ENCODE measurements at places on chromosomes 3 and 15.
A peak's percentile ranks its signal among the peaks of the same experiment; 100 is the strongest.

- no peak for DNase-seq
These were observed 124.8 kb downstream of the ATP10A start for GRCh38 chr15:25738171-25738965.

GRCh38 chr3:111246967-111247760 lies 175.5 kb downstream of the NECTIN3 start:
- DNase-seq: no peak

- no peak for DNase-seq
These were observed 14.6 kb upstream of the MME start for GRCh38 chr3:155065537-155065936.

DNA sequence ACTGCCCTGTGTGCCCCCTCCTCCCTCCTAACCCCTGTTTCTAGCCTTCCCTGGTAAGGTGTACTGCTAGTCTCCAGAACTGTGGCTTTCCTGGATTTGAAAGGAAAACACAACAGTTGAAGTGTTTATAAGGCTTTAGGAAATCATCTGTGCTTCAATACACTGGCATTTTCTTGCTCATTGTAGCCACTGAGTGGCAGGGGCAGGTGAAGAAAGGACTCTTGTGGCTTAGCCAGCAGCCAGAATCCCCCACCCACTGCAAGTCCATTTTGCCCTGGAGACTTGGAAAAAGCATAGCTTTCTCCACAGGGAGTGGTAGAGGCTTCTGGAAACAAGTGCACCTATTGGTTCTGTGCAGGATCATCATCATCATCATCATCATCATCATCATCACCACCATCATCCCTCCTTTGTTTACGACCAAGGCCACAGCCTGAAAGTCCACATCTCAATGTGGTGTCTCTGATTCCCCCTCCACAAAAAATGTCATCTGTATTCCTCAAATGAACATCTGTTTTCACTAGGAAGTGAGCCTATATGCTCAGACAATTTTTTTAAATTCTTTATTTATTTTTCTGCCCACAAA lies 33.4 kb downstream of the AQP9 start:
- DNase-seq: no peak

- DNase-seq: no peak
These were observed 33.9 kb upstream of the HHATL start for GRCh38 chr3:42736531-42736930.

DNA sequence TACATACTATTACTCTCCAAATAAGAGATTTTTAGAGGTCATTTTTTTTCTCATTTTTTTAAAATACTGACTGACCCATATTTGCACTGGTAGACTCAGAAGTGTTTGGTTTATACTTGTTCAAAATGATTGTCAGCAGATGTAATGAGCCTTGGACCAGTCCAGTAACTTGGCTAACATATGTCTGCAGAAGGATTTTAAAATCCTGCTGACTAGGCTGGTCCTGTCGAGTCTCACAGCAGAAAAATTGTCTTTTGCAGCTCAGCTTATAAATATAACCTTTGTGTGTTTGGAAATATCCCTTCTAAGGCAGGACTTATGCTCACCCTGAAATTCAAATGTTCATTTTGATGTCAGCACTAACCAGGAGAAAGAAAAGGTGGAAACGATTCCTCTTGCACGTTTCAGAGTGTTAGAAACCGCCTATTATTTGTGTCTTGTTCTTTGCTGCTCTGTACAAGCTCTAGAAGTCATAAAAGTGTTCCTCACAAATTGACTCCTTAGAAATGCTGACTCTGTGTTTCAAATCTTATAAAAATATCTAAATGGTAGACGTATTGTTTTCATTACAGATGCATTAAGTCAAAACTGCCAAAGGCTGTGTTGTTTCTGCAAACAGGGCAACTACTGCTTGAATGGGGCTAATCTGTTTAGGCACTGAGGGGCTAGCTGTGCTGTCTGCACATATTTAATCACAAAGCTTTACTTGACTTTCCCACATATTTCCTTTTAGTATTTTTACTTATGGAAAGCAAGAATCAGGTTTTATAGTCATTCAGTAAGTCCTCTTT lies 95.3 kb downstream of the CHL1 start:
- no peak for DNase-seq

DNA sequence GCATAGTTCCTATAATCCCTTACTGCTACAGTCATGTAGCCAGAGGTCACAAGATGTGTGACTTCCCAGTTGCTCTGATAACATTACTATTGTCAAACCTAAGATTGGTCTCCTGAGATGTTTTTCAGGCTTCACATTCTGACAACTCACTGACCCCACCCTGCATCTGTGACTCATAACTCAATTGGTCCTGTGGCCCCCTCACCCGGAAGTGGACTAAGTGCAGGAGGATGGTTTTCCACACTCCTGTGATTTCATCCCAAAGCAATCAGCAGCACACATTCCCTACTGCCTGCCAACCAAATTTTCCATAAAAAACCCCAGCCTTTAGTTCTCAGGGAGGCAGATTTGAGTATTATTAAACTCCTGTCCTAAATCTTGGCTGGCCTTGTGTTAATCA lies 564.9 kb upstream of the ZNF385D start:
- DNase-seq: no peak

- no peak for DNase-seq
These were observed 176.7 kb downstream of the SMAD6 start for GRCh38 chr15:66878761-66879160.

DNA sequence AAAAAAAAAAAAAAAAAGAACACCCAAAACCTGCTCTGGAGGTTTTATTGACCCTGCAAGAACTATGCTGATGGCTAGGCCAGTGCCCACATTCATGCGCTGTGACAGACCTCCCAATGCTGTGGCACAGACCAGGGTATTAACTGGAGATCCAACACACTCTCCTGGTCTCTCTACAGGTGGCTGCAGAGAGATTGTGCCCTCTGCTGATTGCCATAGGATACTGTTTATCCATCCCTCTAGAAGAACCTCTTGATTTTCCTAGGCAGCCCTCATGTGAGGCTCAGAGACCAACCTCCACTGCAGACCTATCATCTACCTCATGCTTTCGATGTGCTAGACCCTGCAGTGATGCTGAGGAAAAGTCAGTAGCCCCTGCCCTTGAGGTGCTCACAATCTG lies 125.5 kb upstream of the TRIM42 start:
- no peak for DNase-seq

GRCh38 chr3:75906555-75907112 lies 121.3 kb upstream of the ZNF717 start:
- DNase-seq: no peak

- no peak for DNase-seq
These were observed 713.2 kb downstream of the NLGN1 start for GRCh38 chr3:174110761-174111160.

DNA sequence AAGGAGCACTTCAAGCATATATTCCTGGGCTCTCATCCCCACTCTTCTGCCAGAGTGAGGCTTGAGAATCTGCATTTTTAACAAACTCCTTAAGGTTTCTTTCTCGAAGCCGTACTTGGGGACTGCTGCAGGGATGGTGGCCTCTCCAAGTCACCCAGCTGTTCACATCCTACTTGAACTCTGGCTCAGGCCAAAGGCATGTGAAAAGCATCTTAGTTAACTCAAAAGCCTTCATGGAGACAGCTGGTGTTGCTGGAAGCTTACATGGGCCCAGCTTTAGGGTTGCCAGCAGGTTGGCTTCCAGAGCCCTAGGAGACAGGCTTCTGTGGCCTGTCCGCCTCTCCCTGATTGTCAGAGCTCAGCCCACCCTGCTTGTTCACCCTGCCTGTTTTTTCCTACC lies 139.2 kb downstream of the THSD4 start:
- no peak for DNase-seq

GRCh38 chr15:80878867-80879250 lies 99.7 kb downstream of the CEMIP start:
- DNase-seq: no peak

- DNase-seq: no peak
These were observed 40.0 kb upstream of the SAMMSON start for GRCh38 chr3:69959581-69959980.

DNA sequence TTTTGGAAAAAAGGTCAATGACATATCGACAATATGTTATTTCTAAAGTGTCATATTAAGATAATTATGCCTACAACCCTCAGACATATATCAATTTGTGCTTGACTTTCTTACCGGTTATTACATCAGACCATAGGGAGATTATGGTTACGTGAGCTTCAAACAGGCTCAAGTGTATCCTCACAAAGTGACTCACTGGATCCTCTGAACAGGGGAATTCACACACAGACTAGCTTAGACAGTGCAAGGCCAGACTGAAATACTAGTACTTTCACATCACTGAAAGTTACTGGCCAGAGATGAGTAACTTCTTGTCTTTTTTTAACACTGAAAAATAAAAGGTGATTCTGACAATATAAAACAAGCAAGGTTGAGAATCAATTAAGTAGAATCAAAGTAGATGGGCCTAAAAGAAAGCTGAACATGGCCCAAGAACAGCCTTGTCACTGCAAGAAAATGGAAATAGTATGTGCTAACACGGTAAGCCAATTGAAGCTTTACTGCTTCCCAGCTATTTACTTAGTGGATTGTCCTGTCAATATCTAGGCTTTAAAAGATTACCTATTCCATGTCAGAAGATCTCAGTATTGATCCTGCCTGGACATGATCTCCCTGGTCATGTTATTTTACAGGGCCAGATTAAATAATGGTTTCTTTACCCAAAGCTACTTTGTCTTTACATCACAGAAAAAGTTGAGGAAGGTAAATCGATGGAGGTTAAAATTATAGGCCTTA lies 848.6 kb downstream of the ROBO1 start:
- no peak for DNase-seq

- DNase-seq: no peak
These were observed 4.2 kb downstream of the RPL15 start for GRCh38 chr3:23921052-23921511.

DNA sequence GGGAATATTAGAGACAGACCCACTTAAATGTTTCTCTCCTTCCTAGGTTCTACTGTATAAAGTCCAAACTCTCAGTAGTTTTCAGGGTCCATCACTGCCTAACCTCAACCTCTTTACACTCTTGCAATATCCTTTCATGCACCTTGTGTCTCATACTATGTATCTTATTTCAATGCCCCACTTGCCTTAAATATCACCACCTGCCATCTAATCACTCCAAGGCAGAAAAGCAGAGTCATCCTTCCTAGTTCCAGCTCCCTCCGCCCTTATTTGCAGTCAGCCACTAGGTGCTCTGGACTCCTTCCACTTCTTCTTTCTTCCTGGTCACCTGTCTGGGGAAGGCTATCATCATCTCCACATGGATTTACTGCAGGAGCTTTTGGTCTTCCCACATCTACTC lies 322.0 kb downstream of the MFSD1 start:
- no peak for DNase-seq

GRCh38 chr3:30613133-30613825 lies 6.9 kb downstream of the TGFBR2 start:
- no peak for DNase-seq

DNA sequence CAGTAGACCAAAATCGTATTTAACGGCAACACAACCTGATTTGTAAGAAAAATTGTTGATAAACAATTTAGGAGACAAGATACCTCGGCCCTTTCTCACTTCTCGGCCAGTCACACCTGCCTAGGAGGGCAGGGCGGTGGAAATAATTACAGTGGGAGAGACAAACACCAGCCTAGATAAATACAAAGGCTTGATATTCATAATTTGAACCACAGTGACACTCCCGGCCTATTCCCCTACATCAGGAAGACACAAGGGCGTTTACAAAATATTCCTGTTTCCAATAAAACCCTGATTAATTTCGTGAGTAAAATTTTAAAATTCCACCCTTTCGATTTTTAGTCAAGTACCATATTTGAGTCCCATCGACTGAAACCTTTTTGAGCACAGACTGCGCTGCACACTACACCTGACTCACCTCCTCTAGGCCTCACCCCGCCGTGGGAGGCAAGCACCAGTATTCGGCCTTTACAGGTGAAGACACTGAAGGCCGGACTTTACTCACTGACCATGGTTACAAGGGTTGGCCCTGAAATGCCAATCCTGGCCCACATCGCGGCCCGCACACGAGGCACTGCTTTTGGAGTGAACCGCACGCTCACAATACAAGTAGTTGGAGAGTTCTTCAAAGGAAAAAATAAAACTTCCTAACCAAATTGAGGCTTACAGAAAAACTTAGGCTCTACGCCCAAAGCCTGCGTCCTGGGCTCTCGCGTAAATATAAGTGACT lies 794 bp downstream of the ARPP19 start:
- peak; percentile 6 for DNase-seq

DNA sequence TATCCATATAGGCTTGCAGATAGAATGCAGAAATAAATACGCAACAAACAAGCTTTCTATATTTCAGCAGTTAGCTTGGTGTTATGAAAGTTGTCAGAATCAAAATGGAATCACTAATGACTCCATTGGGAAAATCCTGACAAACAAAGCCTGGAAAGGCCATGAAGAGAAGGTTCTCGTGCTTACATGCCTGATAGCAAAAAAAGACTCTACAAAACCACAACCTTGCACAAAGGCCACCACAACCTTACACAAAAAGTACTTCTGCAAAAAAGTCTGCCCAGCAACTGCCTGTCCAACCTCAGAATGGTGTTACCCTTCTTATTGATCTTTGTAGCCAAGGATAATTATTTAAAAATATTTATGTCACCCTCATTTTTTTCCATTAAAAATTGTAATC lies 14.4 kb upstream of the PLSCR1 start:
- DNase-seq: no peak

GRCh38 chr15:53872410-53872809 lies 105.8 kb upstream of the UNC13C start:
- DNase-seq: no peak

GRCh38 chr15:95761501-95762165 lies 568.9 kb upstream of the NR2F2 start:
- DNase-seq: no peak

- no peak for DNase-seq
These were observed 540.2 kb downstream of the NAALADL2 start for GRCh38 chr3:175399156-175399840.

DNA sequence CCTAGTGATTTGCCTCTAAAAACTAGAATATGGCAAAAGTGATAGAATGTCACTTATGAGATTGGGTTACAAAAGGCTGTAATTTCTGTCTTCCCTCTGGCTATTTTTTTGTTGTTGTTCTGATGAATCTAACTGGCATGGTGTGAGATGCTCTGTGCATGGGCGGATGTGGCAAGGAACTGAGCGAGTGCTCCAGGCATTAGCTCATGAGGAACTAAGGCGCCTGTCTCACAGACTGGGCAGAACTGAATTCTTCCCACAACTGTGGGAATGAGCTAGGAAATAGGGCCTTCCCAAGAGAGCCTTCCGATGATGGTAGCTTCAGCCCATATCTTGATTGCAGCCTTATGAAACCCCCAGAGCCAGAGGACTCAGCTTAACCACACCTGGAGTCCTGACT lies 222.5 kb downstream of the NR2F2 start:
- no peak for DNase-seq

DNA sequence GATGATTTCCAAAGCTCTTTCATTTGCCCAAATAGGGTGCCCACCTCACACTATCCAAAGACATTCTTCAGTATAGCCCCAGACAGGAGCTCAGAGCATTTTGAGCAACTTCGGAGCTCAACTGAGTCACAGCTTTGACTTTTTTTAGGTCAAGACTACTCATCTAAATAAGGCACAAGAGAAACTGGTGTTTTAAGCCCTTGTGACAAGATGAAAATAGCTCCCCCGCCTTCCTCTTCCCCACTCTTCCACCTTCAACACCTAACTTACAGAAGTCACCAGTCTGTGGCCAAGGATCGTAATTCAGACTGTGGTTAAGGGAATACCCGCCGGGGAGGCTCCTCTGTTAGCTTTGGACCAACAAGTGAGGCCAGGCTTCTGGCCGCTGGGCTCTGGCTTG lies 60.4 kb upstream of the CA12 start:
- DNase-seq: no peak

- DNase-seq: no peak
These were observed 3.2 kb upstream of the PODXL2 start for GRCh38 chr3:127625821-127626220.

Measured in stimulated activated CD8-positive, alpha-beta memory T cell treated with anti-CD3 and anti-CD28 coated beads, Interleukin-15, amount 100 ng/mL, for 4 hours (primary cell).